ENCODE measurements at places on chromosomes 1 and 21.

DNA sequence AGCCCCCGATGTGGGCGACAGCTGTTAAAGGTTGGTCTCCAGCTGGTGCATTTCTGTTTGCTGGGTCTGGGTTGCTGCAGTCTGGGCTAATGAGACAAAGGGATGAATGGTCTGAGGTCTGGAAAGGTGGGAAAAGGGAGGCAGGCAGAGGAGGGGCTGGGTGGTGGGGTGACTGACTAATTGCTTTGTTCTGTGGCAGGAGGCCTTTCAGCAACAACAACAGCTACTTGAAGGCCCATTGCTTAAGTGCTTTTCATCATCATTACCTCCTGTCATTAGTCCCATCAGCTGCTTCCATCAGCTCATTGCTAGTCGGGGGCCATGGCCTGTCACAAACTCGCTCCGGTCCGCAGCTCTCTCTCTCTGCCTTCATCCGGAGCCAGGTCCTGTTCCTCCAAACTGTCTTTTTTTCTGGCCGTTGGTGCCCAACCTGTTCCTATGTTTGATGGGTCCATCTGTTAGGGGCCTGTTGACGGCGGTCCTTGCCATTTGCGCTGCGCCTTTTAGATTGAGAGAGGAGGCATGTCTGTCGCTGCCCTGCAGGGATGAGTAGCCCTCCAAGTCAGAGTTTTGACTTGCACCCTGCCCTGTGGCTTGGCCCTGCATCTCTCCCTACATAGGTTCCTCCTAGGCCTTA is 105.6 kb upstream of the PLXNA2 start:
- DNase-seq, result no peak

DNA sequence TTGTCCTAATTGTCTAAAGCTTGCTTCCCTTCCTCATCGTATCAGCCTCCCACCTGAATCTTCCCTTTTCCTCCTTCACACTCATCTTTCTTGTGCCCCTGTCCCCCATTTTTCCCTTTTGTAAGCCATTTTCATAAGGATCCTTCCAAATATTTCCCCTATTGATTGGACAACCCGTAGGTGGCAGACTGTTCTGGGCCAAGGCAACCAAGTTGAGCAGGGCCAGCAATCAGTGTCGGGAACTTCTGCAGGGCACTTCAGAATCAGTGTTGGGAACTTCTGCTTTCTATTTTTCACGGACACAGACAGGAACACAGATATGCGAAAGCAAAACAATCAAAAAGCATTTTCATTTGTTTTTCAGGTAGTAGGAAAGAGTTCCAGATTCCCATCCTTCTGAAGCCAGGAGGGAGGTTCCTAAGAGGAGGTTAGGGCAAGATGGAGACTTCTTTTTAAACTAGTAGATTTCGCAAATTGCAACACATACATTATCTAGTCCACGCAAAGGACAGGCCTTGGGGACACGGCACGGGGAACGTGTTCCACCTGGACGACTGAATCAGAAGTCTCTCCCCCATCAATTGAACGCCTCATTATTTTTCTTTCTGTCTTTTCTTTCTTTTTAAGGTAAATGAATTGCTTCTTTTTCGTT is 691 bp upstream of the MPZL1 start:
- no peak for DNase-seq

GRCh38 chr1:76105372-76105771 is 30.8 kb downstream of the ST6GALNAC3 start:
- no peak for DNase-seq

DNA sequence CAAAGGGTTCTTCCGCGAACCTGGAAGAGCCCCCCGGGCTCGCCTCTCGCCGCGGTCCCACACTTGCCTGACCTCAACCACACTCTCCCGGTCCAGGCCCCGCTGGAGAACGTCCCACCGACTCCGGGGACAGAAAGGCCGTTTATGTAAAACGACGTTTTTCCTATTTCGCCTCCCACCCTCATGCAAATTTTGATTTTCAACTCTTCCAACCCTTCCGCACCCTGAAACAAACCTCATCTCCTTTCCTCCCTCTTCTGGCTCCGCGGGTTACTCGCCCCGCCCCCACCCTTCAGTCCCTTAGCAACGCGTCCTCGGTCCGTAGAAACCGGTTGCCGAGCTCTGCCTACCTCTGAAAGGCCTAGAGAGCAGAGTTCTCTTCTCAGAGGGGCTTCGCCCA is at the start of gene C1orf141:
C1orf141 (minus strand) TSS at position 276 of the 400 bp plus-strand sequence. CDS start 7,730 bp downstream, outside the sequence.
- DNase-seq, result no peak

GRCh38 chr1:202589190-202589930 is 120.9 kb downstream of the SYT2 start:
- no peak for DNase-seq

- no peak for DNase-seq
Measured at GRCh38 chr1:226685196-226685820, 53.8 kb downstream of the ITPKB start.

DNA sequence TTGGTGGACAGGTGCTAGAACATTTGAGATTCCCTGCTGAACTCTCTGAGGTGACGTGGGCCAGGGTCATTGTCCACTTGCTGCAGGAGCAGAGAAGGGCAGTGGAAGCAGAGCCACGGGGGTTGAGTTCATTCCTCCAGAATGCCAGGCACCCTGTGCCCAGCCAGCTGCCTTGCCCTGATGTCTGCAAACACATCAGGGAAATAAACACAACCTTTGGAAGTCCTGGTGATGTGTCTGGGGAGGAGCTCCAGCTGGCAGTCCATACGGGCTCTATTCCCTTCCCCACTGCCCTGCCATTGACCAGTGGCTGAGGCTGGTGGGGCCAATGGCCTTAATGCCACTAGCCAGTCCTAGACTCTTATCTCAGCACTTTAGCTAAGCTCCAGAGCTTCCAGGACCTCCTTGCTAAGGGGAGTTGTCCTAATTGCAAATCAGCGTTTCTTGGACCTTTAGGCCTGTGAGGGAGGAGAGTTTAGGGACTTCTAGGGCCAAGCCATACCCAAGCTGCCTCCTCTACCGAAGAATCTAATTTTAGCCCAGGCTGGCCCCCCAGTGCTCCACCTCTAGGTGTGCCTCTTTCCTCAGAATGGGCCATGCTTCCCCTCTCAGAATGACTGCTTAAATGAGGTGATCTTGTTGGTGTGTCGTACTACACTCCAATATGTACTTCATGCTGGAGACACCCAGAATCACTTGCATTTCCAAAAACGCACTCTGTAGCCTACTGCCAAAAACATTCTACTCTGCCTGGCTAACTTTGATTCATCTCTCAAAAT is 25.9 kb upstream of the MFSD2A start:
- DNase-seq, result no peak

- no peak for DNase-seq
Measured at GRCh38 chr1:58997060-58997411, 213.2 kb upstream of the JUN start.

DNA sequence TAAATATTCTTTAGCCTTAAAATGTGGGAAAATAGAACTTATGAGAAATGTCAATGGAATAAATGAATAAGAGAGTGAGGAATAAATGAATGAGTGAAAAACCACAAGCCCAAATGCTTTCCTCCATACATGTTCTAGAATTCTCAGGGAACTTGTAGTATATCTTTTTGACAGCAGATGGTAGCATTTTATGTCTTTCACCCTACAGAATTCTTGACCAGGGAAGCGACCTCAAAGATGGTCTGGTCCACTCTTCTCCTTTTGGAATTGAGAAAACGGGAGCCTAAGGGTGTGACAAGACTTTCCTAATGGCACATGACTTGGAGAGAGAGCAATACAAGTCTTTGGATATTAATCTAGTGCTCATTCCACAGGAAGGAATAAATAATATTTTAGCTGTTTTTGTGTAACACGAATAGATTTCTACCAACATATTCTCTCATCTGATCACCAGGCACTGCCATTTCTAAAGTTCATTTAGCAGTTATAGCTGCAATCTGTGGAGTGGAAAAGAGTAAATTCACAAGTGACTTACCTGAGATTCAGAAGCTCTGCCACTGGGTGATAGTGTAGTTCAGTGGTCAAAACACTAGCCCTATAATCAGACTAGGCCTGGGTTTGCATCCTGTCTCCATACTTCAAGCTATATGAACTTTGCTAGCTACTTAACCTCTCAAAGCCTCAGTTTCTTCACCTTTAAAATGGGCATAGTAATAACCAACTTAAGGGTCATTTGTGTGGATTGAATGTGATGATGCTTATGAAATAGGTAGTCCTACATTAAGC is 15.0 kb upstream of the F5 start:
- no peak for DNase-seq

DNA sequence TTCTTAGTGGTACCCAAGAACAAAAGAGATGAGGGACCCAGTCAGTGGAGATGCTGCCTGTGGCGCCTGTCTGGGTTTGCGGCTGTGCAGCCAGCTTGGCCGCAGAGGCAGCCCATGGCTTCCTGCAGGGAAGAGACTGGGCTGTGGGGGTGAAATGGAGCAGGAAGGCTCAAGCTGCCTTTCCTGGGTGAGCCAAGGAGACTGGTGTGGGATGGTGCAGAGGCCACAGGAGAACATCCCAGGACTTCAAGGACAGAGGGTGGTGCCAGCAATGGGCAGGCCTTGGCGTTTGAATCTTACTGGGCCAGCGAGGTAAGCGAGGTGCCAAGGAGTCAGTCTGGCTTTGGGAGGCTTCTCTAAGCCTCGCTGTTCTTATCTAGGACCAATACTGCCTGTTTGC is 26.4 kb downstream of the KCNA10 start:
- no peak for DNase-seq

DNA sequence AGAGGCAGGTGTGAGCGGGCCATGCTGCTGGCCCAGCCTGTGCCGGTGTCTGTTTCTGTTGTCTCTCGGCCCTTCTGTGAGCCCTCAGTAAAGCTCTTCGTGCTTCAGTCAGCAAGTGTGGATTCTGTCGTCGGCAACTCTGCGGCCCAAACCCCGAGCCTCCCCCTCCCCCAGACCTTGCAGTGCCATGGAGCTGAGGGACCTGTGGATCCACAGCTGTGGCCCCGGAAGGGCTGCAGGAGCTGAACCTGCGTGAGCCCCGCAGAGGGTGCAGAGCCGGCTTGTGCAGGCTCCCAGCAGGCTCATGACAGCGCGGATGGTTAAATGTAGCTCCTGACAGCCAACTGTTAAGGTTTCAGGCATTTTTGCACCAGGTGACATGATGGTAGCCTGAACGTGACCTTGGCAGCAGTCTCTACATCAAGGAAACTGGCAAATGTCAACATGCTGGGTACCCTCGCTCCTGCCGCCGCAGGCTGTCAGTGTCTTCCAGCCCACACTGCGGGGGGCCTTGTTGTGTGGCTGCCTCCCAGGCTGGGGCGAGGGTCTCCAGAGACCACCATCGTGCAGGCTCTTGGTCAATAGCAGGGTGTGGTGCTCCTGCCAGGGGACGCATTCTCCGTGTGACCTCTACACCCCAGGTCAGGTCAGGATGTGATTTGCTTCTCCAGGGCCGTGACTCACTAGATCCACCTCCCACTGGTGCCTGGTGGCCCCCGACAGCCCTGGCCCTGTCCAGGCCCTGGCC is 7.0 kb downstream of the LRRC3 start:
- no peak for DNase-seq

- DNase-seq, result no peak
Measured at GRCh38 chr1:43671193-43671592, 21.2 kb downstream of the KDM4A start.

DNA sequence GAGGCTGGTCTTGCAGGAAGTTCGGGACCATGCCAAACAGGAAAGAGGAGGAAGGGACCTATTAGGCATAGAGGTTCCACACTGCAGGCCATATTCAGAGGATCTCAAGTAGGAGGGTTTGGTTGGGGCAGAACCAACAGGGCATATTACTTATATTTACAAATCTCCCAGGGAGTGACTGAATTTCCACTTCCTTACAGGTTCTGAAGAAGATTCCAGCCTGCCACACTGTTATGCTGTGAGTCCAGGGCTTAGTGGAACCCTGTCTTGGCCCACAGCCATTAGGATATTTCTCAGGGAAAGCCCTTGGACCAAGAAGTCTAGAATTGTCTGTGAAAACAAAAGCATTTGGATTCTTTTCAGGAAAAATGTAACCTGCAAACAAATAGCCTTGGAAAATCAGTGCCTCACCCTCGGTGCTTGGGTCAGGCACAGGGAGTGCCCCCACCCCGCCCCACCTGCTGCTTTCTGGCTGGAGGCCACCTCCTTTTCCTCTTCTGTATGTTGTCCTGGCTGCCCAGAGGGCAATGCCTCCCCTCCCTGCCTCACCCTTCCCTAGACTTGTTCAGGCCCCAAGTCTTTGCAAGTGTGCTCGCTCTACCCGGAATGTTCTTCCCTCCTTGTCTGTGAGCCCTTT is 41.0 kb upstream of the JUN start:
- no peak for DNase-seq

DNA sequence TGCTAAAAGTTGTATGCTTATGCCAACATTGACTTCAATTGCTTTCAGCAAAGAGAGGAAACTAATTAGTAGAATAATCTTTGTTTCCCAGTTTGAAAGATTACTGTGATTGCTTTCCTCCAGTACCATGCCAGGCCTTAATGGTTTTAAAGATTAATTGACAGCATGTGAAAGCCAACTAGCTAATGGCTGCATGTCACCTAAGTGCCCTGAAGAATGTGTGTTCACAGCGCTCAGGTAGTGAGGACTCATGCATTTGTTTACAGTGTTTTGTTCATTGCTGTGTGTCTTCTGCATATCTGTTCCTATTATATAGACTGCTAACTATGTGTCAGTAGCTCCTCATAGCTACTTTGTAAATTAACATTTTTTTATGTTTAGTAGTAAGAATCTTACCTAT is 335.6 kb downstream of the LRRIQ3 start:
- DNase-seq, result no peak

GRCh38 chr1:40665335-40666171 is at the start of gene RIMS3:
TSS of gene RIMS3 (minus strand) at chr1:40665682. CDS start at chr1:40641925, 23,757 bp downstream.
- peak; percentile 67 for DNase-seq

GRCh38 chr1:91872000-91872399 is 14.0 kb downstream of the TGFBR3 start:
- DNase-seq, result no peak

DNA sequence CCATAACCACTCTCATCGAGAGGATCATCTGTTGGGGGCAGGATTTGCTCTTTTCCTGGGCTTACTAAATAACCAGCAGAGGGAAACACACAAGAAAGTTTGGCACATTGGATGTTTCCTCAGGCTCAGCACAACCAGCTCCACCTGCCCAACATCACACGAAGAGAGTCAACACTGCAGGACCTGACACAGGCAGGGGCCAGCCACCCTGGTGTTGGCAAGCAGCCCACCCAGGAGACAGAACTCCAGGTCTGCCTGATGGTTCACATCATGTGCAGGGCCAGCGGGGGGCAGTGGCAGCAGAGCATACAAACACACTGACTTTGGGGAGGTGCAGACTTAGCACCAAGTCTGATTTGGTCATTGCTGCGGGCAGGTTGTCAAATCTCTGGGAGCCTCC is 182.3 kb upstream of the GALNT2 start:
- no peak for DNase-seq
